GM20000 (cell line): ENCODE measurements at places on chromosomes 16 and 17.

DNA sequence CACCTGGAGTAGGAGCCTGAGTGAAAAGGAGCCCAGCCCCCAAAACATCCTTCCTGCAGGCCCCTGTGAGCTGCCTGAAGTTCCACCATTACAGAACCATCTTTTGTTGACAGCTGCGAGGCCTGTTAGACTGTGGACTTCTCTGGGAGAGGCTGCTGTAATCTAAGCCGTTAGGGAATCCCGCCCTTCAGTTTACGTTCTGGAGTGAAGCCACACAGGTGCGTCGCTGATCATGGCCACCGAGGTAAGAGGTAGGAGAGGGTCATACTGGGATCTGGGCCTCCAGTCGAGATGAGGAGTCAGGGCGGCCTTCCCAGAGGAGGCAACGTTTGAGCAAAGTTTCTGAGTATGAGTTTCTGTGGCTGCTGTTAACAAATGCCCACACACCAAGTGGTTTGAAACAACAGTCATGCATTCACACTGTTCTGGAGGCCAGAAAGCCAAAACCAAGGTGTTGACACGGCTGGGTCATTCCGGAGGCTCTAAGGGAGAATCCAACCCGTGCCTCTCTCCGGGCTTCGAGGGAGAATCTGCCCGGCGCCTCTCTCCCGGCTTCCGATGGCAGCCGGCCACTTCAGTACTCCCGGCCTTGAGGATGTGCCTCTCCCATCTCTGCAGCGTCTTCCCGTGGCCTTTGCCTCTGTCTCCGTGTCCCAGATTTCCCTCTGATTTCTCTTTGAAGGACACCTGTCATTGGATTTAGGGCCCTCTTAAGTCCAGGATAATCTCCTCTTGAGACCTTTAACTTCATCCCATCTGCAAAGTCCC, 26.6 kb upstream of the ATP2C2 start:
- DNase-seq = no peak

GRCh38 chr17:4006745-4007211, 42.5 kb upstream of the ATP2A3 start:
- no peak for DNase-seq

- DNase-seq = no peak
Measured at GRCh38 chr17:70563281-70563820, 394.0 kb downstream of the KCNJ2 start.

- no peak for DNase-seq
Measured at GRCh38 chr17:34902831-34903547, 58.3 kb downstream of the CCT6B start.

- no peak for DNase-seq
Measured at GRCh38 chr16:9614389-9614788, 522.9 kb downstream of the HAPSTR1 start.

DNA sequence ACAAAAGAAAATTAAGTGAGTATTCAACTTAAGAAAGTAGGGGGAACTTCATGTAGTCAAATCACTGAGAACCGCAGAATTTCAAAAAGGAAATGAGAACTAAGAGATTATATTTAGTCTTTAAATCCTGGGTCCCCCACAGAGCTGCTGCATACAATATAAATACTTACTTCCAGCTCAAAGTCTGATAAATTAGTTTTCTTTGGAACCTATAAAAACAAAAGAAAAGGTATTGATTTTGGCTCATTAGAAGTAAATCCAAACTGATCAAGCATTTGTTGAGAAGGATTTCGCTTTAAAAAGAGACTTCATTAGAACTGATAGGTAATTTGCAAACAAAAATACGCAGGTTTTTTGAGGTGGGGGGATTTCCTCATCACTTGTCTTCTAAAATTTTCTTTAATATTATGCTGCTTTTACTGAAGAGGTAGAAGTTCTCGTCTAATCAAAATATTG, 21.9 kb downstream of the PARN start:
- DNase-seq = peak; percentile 51

- DNase-seq = no peak
Measured at GRCh38 chr16:47713225-47713595, 252.1 kb downstream of the PHKB start.

- no peak for DNase-seq
Measured at GRCh38 chr17:77846531-77847085, 111.9 kb upstream of the TNRC6C start.

DNA sequence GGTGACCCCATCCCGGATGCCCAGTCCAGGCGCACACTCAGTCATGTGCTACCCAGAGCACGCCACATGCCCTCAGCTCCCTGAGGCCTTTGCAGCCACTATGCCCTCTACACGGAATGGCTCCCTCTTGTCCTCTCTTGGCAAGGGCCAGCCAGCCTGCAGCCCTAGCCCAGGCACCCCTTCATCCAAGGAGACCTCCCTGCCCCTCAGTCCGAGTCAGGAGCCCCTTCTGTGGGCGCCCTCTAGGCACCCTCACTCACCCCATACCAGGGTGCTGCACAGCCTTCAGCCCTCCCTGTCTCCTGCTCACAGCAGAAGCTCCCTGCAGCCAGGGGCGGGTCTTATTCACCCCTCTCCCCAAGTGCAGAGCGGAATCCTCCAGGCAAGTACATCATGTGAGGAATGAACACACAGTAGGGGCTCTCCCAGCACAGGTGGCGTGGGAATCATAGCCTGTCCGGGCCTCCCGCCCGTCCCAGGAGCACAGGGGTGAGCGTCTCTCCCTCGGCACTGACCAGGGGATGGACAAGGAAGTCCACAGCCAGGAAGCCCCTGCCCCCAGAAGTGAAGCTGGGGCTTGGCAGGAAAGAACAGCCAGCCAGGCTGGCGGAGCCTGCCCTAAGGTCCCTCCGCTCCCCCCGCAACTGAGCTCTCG, 186.9 kb downstream of the RBFOX3 start:
- no peak for DNase-seq

- DNase-seq = no peak
Measured at GRCh38 chr17:72301887-72302286, 181.1 kb downstream of the SOX9 start.

GRCh38 chr17:44539673-44540072, 17.6 kb upstream of the FZD2 start:
- DNase-seq = no peak

- no peak for DNase-seq
Measured at GRCh38 chr17:14119546-14119945, 50.2 kb downstream of the COX10 start.

- DNase-seq = no peak
Measured at GRCh38 chr16:11561454-11561805, 25.3 kb downstream of the LITAF start.

DNA sequence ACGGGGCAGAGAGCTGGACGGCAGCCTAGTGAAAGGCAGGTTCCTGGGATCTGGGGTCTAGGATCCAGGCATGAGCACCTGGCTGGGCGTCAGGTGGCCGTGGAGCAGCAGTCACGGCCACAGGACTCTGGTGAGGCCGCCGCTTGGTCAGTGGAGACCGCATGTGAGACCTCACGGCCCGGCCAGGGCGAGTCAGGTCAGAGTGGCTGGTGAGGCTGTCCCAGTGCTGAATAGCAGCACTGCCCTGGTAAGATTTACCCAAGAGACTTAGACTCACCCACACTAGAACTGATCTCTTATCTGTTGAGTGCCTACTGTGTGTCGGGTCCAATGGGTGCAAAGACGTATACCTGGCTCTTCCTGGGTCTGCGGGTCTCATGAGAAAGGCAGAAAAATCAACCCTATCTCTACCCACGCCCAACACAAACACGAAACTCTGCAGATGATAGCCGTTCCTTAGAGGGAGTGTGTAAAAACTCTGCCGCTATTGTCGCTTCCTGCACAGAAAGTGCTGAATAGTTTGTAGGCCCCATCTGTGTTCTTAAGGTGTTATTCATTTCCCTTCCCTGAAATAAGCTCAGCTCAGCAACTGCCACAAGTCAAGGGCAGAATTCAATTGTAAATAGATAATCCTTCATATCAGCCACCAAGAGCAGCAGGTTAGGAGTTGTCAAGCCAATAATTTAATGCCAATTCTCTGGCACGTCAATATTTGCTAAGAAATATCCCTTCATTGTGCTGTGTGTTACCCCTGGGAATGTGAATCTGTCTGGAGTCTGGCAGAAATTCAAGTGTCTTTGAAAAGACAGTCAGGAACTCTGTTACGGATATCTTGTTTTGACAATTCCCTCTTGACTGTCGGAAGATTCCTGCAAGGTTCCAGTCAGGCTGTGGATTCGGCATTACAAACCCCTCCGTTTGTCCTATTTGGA, 240.0 kb downstream of the NTN1 start:
- DNase-seq = no peak

- DNase-seq = no peak
Measured at GRCh38 chr16:85846461-85846860, 47.0 kb downstream of the COX4I1 start.

DNA sequence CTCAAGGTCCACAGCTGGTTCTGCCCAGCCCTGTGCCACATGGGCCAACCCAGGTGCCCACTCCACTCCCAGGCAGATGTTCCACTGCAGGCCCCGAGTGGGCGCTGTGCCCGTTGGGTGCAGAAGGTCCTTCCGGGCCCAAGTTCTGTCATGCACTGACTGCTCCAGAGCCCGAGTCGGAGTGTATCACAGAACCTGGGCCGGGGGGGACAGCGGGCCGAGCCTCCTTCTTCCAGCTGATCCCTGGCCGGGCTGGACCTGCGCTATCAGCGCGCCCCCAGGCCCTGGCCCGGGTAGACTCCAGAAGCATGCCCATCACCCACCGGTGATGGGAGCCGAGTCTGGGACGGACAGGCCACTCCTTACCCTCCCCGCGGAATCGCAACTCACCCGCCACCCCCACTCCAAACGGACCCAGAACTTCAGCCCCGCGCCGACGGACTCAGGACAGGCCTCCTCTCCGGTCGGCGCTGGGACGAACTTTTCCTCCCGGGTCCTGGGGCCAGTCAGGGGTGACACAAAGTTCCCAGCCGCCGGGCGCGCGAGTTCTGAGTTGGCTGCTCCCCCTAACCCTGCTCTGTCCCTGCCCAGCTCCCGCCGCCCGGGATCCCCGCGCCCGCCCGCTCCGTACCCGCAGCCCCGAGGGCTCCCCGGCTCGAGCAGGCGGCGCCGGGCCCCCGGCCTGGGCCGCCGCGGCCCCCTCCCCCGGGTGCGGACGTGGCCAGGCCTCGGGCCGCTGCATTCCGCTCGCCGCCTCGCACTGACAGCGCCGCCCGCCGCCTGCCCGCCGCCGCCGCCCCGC, at the start of gene COPZ2:
Gene COPZ2, minus strand, starts transcription at position 762 of the 802 bp plus-strand sequence. Its CDS starts 20 bp downstream, at position 742.
- DNase-seq = peak; percentile 74

DNA sequence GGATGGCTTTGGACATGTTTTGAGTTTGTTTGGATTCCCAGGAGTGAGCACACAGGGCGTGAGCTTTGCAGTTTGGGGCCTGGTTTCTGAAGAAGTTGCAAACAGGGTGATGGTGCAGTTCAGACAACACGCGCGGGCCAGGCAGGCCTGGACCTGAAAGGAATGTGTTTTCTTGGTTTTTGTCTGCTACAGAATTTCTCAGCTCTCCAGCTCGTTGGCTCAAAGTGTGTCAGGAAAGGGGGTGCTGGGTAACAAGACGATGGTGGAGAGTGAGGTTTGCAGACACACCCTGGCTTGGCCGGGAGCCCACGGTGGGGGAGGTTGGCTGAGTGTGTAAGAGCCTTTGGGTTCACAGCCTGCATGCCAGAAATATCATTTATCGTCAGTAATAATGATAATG, 82.3 kb downstream of the CMIP start:
- no peak for DNase-seq

GRCh38 chr16:88459366-88460073, 6.4 kb downstream of the ZFPM1 start:
- DNase-seq = no peak

- no peak for DNase-seq
Measured at GRCh38 chr17:70677783-70678647, 508.7 kb downstream of the KCNJ2 start.

DNA sequence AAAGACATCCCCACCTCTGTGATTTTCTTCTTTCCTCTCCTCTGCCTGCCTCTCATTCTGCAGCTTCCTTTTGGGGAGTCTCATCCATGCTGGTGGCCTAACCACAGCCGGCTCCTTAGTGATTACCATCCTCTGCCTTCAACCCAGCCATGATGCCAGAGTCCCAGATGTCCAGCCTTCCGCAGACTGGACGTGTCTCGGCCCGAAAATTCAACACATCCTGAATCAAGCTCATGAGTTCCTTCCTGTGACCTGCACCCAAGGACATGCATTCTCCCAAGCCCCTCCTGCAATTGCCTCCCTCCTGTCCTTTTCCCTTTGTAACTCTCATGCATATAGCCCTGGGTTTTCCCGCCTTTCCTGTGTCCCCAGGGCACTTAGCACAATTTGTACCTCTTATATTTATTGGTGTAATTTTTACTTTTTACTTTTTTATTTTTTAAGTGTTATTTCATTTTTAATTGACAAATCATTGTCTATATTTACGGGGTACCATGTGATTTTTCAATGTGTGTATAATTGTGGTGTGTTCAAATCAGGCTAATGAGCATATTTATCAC, 1.2 kb upstream of the SLC13A5 start:
- DNase-seq = no peak

DNA sequence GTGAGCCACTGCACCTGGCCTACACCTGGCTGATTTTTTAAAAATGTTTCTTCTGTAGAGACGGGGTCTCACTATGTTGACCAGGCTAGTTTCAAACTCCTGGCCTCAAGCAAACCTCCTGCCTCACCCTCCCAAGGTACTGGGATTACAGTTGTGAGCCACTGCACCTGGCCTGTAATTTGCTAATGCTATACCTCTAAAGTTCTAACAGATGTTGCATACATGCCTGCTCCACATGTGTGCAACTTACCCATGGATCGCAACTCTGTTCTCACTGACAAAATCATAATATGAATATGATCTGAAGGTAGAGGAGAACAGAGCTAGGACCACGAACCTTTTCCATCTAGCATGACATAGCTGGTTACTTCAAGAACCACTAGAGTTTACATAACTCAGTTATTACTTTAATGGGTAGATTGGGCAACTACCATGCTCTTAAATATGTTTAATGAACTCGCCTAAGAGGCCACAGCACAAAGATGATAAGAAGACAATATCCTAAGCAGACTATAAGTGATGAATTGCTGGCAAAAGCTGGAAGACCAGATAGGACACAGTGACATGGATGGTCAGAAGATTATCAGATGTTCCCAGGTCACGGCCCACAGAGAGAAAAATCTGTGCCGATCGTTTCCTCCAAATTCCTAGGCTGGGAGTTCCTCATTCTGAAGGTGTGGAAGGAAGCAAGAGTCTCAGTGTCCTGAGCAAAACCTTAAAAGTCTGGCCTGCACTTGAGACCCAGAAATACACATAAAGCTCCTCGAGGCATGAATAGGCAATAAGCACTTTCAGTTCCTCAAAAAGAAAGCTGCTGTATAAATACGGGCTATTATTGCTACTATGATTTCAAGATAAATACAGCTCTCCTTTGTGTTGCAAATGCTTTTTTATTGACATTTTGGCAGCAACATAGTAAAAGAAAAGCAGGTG, 53.6 kb upstream of the ICAM2 start:
- peak; percentile 62 for DNase-seq

DNA sequence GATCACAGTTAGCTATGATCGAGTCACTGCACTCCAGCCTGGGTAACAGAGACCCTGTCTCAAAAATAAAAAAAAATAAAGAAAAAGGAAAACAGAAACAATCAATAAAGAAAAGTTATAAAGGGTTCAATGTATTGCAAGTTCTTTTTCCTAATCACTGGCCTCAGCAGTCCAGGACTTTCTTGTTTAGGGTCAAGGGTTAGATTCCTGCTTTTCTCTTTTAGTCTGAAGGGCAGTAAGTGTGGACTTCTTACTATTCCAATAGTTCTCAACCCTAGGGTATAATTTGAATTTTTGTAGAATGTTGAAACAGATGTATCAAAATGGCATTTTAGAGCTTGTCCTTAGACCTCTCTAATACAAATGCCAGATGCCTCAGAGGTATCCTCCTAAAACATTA, 27.3 kb downstream of the SMYD4 start:
- no peak for DNase-seq

- no peak for DNase-seq
Measured at GRCh38 chr16:14378689-14379467, 251.2 kb downstream of the PARN start.
